NCI-H1930 (cell line): ENCODE measurements at places on chromosomes 11 and 22.

- no peak for DNase-seq
Measured at GRCh38 chr11:132590986-132591385, 941.3 kb downstream of the OPCML start.

- no peak for DNase-seq
Measured at GRCh38 chr22:17303840-17304779, 65.2 kb upstream of the CECR2 start.

DNA sequence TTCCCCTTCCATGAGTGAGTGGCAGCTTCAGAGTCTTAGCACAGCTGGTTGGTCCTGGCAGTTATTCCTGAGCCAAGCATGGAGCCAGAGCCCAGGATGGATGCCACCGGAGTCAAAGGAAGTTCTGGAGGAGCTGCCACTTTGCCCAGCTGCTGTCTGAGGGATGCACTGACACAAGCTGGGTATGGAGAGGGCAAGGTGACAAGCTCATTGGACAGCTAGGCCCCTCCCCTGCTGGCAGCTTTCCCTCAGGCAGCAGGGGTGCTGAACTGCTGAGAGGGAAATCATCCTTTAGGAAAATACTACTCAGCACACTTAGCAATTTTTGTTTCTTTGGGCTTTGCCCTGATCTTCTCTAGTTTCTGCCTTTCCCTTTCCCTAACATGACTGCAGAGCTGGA is 99.3 kb upstream of the SESN3 start:
- no peak for DNase-seq

DNA sequence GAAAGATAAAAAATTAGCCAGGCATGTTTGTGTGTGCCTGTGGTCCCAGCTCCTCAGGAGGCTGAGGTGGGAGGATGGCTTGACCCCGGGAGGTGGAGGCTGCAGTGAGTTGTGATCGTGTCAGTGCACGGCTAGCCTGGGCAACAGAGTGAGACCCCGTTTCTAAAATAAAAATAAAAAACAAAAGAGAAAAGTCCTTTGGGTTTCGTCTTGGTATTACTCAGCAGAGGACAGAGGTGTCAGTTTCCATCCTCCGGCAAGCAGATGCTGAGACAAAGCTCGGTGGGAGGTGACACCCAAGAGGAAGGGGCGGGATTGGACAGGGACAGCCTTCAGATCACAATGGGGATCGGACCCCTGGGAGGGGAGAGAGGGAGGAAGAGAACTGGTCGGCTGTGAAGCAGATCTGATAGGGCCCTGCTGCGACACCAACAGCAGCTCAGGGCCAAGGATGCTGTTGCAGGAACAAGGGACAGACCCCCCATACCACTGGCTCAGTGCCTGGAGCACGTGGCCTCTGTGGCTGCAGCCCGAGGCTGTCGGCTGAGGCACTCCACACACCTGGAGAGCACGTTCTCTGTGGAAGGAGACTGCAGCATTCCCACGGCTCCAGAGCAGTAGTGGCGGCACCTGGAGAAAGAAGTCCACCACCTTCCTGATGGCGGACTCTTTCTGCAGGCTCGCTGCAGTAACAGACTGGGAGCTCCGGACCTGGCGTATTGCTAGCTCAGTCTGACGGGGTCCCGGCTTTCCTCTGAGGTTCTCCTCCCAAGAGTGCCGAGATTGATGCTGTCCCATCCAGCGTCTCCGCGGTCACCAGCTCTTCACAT is 5.2 kb upstream of the BID start:
- DNase-seq = no peak

- DNase-seq = no peak
Measured at GRCh38 chr22:45381348-45381747, 32.1 kb downstream of the SMC1B start.

- DNase-seq = no peak
Measured at GRCh38 chr22:30402028-30402765, 5.4 kb downstream of the SEC14L2 start.

DNA sequence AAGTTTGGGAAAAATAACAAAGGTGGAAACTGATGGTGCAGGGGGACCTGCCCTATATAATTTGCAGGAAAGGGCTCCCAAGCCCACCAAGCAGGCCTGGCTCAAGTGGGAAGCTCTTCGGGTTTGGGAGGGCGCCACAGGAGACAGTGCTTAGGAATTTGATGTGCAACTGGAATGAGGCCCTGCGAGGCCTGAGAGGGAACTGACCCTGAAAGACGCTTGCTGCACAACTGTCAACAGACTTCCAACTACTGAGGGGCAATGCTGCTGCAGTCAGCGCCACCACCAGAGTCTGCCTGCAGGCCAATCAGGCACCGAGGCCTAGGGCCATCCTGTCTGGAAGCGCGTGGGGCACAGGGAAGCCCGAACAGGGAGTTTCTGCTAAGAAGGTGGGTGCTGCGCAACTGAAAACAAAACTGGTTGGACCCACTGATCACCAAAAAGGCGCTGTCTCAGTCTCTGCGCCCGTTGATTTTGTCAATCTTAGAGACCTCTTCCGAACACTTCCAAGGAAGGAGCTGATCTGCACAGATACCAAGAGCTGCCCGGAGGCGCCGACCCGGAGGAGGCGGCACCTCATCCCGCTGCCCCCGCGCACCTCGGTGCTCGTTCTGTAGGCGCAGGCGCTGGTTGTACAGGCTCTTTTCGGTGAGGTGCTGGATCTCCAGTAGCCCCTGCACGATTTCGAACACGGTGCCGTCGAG is 667 bp downstream of the DGCR6L start:
- no peak for DNase-seq

GRCh38 chr11:11973866-11974265 is 34.6 kb downstream of the DKK3 start:
- DNase-seq = no peak
